ENCODE measurements at places on chromosomes 6 and 20.

GRCh38 chr6:28125401-28125800, 992 bp downstream of the ZSCAN16 start:
- no peak for DNase-seq

DNA sequence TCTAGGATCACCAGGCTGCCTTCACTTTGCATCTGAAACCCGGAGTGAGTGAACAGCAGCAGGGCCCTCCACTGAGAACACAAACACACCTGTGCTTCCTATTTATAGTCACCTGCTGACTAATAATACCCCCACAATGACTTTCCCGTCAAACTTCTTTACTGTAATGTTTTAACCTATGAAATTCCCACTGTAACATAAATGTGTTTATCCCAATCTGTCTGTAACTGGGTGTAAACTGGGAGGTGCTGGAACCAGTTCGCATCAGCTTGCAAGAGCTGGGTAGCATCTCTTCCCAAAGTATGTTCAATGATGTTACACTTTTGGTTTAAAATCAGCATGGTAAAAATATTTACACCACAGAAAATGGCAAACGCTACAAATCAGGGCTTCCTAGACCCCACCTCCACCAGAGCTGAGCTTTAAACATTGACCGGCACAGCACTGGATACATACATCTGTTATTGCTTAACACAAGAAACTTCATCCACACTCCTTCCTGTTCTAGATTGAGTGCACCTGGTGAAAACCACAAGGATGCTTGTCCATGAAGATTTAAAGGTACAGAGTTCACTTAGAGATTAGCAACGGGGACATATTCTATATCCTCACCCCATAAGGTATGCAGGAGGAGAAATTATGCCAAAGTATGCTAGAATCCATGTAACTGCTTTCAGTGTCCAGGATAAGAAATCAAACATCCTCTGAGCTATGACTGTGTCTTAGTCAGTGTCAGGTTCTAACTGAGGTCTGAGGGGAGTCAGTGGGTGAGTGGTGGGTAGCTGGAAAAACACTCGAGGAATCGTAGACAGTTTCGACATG, 79.0 kb downstream of the ALDH8A1 start:
- no peak for DNase-seq

DNA sequence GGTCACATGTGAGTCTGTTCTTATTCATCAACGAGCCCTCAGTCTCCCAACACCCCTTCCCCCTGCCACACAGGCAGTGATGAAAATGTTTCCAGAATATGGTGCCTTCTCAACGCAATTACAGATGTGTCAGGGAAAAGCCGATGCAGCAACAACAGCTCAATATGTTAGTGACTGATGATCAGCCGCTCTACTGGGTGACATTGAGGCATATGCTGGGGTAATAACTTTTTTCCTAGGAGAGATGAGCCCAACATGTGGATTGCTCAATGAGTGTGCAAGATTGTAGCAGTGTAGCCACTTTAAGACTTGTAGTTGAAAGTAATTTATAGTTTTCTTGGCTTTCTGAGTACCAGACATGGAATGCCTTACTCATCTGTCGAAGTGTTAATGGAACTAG, 49.4 kb downstream of the DTD1 start:
- no peak for DNase-seq

- no peak for DNase-seq
Observed at GRCh38 chr20:19022791-19023448, 189.5 kb upstream of the SLC24A3 start.

GRCh38 chr20:56517211-56517610, 7.3 kb upstream of the FAM209A start:
- no peak for DNase-seq

- DNase-seq = no peak
Observed at GRCh38 chr6:43292763-43293318, 5.2 kb upstream of the SLC22A7 start.

- no peak for DNase-seq
Observed at GRCh38 chr20:63934271-63935068, 21.7 kb downstream of the UCKL1 start.

GRCh38 chr6:83908813-83909212, 49.3 kb downstream of the CYB5R4 start:
- no peak for DNase-seq

GRCh38 chr6:90226257-90226656, 70.4 kb downstream of the BACH2 start:
- no peak for DNase-seq

DNA sequence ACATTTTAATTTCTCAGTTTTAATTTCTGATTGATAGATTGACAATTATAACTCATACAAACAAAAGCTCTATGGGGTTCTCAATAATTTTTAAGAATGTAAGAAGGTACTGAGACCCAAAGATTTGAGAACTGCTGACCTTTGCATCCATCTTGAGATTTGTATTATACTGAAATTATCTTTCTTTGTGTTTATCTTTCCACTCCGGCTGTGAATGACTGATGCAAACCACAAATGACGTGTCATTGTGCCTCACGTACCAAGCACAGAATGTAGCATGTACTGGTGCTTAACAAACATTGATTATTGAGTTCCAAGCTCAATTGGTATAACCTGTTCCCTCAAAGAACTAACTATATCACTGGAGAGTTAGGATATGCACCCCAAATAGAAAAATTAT, 152.1 kb upstream of the SMLR1 start:
- DNase-seq = no peak

DNA sequence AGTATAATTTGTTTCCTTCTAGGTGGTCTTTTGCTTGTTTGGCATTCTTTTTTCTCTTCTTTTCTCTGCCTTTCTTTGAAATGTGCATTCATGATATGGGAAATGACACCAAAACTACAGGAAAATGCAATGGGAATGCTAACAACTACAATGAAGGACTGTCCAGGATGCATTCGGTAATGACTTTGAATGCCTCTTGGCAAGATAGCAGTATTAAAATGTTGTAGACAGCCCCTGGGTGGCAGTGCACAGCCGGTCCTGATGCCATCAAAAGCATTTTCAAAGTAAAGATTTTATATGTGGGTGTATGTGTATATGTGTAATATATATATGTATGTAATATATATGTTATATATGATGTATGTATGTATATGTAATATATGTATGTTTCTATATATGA, 218.8 kb upstream of the MMS22L start:
- no peak for DNase-seq

GRCh38 chr6:27809067-27809938, 102.9 kb downstream of the OR2B2 start:
- no peak for DNase-seq

Measured in aorta (tissue), 5 donors.